ENCODE measurements at places on chromosomes 4 and X.
A peak's percentile ranks its signal among the peaks of the same experiment; 100 is the strongest.

DNA sequence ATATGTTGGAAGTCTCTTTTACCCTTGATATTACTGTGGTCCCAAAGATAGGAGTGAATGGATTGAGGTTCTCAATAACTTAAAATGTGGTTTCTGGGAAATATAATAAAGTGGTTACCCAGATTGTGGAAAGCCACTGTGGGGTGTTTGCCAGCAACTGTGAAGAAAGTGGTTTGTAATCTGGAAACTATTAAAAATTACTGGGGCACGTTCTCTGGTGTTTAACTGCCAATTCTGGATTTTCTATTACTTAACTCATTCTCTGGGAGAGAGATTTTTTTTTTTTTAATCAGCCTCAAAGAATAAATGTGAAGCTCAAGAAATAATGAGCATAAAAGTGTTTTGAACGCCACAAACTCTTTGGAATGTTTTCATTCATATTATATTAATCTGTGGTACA lies 4.9 kb upstream of the CXCL6 start:
- DNase-seq, result peak; percentile 74

DNA sequence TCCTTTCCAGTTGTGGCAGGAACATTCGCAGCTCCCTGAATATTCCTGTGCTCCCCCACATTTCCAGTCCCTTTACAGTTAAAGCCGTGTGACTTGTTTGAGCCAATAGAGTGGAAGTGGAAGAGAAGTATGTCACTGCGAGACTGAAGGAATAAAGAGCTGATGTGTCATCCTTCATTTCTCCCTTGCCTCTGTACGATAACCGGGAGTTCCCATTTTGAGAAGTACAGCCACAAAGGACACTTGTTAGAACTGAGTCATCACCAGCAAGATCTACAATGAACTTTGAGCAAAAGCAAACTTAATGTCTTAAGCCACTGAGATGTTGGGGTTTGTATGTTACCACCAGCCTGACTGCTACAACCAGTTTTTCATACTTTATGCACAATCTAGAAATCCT lies 92.3 kb downstream of the SPRY1 start:
- DNase-seq, result peak; percentile 42

DNA sequence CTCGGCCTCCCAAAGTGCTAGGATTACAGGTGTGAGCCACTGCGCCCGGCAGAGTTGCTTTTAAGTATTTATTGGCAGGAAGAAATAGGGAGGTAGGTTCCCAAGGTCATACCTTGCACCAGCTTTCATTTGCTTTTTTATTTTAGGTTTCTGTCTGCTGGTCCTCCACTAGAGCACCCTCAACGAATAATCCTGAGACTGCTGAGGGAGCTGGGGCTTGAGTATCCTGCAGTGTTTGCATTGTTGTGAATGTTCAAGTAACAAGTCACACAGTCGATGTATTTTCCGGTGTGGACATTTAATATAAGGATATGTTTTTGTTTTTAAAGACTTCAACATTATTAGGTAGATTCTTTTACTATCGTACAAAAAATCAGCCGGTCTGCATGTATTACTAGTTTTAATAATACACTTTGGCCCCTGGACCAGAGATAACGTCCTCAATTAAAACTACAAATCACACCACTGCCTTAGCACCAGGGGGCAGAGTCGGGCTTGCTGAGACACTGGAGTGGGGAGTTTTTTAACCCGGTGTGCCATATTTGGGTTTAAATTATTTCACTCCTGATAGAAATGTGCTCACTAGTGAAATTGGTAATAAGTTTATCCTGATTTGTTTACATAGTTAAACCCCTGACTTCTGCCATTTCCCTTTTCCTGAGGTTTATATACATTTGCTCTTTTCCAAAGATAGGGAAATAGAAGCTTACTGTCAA lies 11.6 kb downstream of the SMIM20 start:
- peak; percentile 46 for DNase-seq

- peak; percentile 51 for DNase-seq
Measured at GRCh38 chrX:135985157-135985972, at the start of gene SLC9A6. SLC9A6 (plus strand) TSS chrX:135985435; CDS start chrX:135985659, 224 bp downstream.

GRCh38 chr4:76197971-76198410 lies 15.6 kb downstream of the SCARB2 start:
- DNase-seq, result peak; percentile 41

GRCh38 chr4:180057891-180058671 lies 2185.1 kb upstream of the TENM3 start:
- DNase-seq, result peak; percentile 3

DNA sequence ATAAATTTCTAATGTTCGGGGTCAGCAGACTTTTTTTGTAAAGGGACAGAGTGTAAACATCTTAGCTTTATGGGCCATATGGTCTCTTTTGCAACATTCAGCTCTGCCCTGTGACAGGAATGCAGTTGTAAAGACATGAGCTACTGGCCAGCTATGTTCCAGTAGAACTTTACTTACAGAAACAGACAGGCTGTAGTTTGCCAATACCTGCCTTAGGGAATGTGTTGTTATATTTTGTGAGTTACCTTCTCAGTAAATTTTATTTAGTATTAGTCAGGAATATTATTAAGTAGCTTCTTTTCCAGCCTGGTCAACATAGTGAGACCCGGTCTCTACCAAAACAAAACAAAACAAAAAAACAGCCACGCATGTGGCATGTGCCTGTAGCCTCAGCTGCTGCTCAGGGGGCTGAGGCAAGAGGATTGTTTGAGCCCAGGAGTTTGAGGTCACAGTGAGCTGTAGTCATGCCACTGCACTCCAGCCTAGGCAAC lies 48.7 kb downstream of the HTT start:
- no peak for DNase-seq

- DNase-seq, result no peak
Measured at GRCh38 chr4:989722-990471, 3.1 kb downstream of the IDUA start.

- DNase-seq, result no peak
Measured at GRCh38 chr4:38416450-38417014, 247.5 kb upstream of the KLF3 start.

- DNase-seq, result no peak
Measured at GRCh38 chr4:189136462-189136861, 804.2 kb upstream of the FRG1 start.

- no peak for DNase-seq
Measured at GRCh38 chr4:158610790-158611189, 60.9 kb downstream of the C4orf46 start.

DNA sequence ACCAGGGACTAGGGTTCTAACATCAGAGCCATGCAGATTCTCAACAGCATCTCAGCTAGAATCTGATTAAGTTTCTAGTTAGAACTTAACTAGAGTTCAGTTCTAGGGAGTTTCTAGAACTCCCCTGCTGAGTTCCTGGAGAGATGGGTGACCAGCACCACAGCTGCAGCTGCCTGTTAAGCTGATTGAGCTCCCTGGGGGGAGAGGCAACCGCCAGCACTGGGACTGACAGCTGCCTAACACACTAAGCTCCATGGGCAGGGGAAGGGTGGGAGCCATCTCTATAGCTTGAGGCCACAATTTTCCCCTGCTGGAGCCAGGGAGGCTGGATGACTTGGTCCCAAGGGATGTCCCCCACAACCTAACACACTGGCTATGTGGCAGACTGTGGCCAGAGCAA lies 84.2 kb downstream of the CHIC1 start:
- no peak for DNase-seq

GRCh38 chr4:96260064-96260682 lies 420.3 kb downstream of the PDHA2 start:
- no peak for DNase-seq

GRCh38 chr4:184807797-184808712 lies 17.7 kb downstream of the ACSL1 start:
- DNase-seq, result peak; percentile 58

GRCh38 chrX:24646006-24646405 lies 1.1 kb downstream of the PCYT1B start:
- DNase-seq, result no peak

- DNase-seq, result peak; percentile 54
Measured at GRCh38 chr4:99403380-99404184, 31.6 kb downstream of the ADH7 start.

GRCh38 chr4:109649872-109650271 lies 53.4 kb downstream of the CASP6 start:
- no peak for DNase-seq

DNA sequence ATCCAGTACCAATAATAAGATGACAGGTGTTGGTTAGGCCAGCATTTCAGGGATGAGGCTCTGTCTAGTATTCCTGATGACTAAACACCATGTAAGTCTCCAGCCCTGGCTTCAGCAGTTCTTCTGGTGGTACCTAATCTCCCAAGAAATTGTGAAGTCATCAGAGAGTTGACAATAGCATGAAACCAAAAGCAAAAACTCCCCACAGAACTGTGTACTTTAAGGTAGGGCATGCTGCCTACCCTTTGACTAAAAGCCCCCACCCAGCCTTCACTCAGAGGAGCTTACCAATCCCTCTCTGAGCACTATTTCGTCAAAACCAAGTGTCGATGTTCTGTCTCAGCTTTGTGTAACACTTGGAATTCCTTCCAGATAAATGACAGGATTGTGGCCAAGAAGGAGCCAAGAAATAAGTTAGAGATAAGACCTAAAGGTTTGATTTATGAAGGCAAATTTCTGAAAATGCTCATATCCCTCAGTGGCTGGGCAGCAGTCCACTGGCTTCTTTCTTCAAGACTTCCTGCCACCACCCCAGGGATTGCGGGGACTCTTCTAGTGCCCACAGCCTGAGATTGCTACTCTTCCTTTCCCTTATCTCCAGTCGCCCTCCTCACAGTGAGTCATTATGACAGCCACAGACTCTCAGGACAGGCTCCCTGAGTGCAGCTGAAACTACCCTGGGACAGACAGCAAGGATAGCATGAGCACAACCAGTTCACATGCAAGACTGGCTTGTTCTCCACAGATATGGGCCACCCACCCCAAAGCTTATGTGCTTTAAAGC lies 67.3 kb upstream of the LHFPL1 start:
- DNase-seq, result peak; percentile 27

DNA sequence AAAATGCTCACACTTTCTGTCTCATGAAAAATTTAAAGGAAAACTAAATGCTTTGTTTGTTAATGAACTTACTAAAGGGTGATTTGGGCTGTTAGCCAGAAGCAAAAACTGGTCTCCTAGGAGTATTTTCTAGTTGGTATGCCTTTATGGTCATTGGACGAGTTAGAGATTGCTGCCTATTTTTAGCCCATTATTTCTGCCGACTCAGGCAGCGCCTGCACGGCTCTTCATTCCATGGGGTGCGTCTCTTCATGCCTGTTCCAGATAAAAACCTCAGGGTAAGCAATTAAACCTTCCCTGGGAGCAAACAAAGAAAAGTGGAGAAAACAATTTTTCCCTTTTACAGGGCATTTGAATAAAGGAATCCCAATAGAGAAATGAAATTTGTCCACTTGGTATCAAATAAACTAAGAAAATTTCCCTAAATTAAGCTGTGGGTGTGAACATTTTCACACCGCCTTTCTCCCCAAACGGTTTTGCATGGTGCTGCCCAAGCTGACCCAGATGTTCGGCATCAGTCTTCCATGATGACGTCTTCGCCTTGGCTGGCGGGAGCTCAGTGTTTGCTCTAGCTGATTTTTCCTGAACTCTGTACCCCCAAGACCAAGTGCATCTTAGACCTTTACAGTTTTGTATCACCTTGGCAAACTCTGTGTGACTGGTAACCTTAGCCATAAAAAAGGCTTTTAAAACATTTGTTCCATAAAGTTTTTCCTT lies 61.7 kb upstream of the ADGRG2 start:
- no peak for DNase-seq

GRCh38 chr4:37066159-37066558 lies 178.4 kb upstream of the NWD2 start:
- no peak for DNase-seq

GRCh38 chr4:67054896-67055295 lies 490.4 kb downstream of the CENPC start:
- peak; percentile 24 for DNase-seq

GRCh38 chr4:112673686-112674085 lies 36.7 kb downstream of the LARP7 start:
- no peak for DNase-seq

DNA sequence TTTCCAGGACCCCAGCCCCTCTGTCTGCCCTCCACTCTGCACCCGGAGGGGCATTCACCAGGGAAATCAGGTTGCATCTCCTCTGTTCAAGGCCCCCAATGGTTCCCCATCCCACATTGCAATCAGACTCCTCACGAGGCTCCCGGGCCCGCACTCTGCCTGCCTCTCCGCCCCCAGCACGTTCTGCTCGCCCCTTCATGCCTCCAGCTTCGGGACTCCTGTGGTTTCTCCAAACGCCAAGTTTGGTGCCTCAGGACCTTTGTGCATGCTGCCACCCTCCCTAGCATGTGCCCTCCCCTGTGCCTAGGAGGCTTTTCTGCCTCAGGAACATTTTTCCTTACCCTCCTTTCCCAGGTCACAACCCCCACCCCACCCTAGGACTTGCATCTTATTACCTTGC lies 183.6 kb upstream of the PSAPL1 start:
- no peak for DNase-seq

- no peak for DNase-seq
Measured at GRCh38 chrX:28127662-28128061, 146.4 kb upstream of the DCAF8L1 start.

GRCh38 chrX:2502668-2503519 lies 2.1 kb upstream of the DHRSX start:
- peak; percentile 31 for DNase-seq

GRCh38 chr4:5758741-5759140 lies 47.7 kb downstream of the EVC start:
- DNase-seq, result peak; percentile 87

- DNase-seq, result no peak
Measured at GRCh38 chr4:3865986-3866812, 100.0 kb downstream of the ADRA2C start.

DNA sequence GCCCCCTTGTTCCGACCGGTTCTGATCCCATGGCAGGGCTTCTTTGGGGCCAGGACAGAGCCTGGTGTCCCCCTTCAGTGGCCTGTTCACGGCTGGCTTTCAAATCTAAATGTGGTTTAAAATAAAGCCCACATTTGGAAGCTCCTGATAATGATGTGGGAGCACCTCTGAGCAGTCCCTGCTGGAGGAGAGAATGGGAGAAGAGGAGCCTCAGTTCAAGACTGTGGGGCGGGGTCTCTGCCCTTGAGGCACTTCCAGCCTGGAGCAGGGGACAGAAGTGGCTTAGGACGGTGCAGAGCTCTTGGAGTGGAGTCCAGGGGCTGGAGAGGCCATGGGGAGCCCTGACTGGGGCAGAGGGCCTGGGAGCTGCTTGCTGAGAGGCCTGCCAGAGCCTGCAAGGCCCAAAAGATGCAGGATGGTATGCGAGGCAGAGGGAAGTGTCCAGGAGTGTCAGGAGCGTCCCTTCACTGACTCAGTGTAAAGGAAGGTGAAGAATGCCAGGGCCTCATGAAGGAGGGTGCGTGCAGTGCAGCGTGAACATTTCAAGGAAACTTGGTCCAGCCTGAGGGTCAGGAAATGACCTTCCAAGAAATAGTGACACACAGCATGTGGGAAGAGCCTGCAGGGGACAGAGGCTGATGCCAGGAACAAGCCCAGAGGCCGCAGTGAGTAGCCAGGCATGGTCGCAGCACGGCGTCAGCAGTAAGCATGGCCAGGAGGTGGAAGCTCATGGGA lies 21.1 kb upstream of the TADA2B start:
- peak; percentile 75 for DNase-seq
